ENCODE measurements at places on chromosomes 5 and 9.
A peak's percentile ranks its signal among the peaks of the same experiment; 100 is the strongest.

- DNase-seq: no peak
Measured at GRCh38 chr9:109074236-109074889, 45.4 kb downstream of the TMEM245 start.

DNA sequence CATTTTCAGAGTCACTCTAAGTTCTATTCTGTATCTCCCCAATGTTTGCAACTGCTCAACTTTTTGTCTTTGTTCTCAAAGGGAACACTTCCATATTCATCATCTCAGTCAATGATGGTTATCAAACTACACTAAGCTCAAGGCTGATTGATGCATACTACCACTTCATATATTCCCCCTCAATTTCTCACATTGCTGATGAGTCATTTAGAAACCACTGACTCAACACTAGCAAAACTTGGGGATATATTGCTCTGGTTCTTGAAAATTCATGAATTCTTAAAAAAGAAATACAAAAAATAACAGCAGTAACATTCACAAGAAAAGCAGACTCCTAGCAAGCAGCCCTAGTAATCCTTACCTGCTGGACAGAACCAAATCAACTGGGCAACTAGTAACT, 52.2 kb downstream of the ABHD17B start:
- DNase-seq: no peak

DNA sequence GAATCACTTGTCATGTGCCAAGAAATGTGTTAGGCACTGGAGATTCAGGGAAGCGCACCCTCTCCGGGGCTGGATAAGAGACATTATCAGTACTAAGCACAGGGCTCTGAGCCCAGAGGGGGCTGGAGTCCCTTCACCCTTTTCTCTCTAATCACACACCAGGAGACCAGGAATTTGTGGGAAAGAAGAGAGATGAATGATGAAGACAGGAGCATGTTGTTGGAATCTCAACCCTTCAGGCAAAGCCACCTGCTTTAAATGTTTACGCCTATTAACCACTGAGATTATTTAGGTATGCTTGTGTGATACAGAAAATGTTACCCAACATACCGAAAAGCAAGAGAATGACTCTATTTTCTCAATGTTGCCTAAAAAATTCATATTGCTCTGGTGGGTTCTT, 119.8 kb downstream of the ENTREP1 start:
- no peak for DNase-seq

DNA sequence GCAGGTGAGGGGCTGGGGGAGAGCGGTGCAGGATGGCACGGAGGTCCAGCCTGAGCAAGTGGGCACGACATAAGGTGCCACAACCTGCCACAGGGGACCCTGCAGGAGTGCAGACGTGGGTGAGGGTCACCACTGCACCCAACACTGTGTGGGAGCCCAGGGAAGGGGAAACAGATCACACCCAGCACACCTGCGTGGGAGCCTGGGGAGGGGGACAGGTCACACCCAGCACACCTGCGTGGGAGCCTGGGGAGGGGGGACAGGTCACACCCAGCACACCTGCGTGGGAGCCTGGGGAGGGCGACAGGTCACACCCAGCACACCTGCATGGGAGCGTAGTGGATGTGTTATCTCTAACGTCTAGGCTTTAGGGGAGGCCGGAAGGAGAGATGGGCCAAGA, 47.4 kb upstream of the CLPTM1L start:
- no peak for DNase-seq

DNA sequence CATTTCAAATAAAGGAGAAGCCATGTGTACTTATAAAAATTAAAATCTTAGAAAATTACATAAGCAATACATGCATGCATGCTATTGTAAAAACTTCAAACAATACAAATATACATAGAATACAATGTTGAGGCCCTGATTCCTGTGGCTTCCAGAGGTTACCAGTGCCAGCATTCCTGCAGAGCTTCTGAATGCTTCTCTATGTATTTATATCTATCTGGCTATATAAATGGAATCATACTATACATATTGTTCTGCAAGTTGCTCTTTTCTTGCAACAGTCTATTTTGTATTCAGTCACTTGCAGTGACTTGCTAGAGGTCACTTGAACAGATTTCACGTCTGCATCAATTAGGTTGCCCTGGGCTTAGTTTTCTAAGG, 3.2 kb upstream of the IL12B start:
- no peak for DNase-seq

DNA sequence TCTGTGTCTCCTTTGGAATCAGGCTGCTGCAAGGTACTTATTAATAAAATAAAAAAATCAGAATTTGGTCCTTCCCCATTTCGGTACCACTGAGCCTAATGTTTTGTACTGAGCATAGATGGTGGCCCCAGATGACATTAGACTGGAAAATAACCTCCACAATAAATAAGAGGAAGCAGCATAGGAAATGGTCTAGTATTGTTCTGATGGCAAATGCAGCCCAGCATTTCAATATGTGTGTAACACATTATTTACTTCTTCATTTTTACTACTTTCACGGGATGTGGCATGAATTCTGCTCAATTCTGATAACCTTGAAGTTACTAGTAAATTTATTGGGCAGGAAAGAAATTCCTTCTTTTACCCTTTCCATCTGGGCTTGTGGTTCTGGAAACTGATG, 295.6 kb downstream of the ADGRV1 start:
- no peak for DNase-seq

GRCh38 chr5:1792842-1793266, 6.8 kb downstream of the MRPL36 start:
- DNase-seq: no peak

GRCh38 chr9:33950371-33950770, 98.3 kb downstream of the UBAP2 start:
- no peak for DNase-seq

DNA sequence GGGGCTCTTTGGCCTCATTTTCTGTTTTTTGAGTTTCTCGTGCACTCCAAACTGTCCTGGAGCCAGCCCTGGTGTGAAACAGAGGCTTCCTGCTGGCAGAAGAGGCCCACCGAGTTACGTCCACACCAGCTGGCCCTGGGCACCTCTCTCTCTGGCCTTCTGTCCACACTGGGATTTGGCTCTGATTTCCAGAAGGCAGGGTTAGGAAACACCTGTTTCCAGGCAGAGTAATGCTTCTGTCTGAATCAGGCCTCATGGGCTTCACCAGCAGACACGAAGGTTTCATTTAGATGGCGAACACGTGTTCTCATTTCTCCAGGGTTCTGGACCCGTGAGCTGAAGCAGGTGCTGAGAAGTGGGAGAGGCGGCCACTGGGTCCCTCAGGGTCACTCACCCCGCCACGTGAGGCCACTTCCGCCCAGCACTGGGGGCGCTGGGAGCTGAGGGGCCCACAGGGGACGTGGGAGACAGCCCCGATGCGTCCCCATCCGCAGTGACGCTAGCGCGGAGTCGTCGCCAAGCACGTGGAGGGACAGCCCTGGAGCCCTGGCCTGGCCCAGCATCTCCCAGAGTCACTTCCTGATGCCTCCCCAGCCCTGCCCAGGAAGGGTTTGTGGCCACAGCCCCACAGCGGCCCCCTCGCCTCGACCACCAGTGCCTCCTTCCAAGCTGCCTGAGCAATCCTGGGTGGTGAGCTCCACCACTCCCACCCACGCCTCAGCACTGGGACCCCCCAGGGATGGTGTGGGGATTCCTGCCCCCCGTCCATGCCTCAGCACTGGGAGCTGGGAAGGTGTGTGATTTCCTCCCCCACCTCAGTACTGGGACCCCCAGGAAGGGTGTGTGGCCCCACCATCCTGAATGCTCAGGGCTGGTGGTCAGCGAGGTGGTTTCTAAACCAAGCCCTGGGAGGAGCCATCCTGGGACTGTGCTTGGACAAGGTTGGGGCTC, 4.9 kb upstream of the LRRC14B start:
- DNase-seq: no peak

DNA sequence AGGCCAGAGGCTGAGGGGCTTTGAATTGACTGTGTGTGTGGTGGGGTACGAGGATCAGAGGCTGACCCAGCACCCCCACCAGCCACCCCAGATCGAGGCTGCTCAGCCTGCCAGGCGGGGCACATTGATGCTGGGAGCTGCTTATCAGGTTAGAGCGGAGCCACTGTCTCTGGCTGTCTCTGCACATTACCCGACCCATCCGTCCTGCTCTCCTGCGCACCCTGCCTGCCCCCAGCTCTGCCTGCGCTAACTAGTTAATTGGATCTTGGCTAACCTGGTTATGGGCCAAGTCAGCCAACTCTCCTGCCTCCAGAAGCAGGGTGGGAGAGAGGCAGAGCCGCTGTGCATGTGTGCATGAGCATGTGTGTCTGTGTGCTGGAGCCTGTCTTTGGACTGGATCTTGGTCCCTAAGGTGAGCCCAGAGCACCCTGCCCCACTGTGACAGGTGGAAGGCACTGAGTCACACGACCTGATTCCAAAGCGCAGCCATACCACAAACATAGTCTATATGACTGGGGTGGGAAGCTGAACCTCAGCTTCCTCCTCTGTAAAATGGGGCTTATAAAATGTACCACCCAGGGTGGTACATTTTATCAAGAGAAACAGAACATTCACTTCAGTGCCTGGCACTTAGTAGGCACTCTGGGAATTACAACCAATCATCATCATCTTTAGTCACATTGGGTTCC, 39.7 kb downstream of the PCDH1 start:
- DNase-seq: no peak

- no peak for DNase-seq
Measured at GRCh38 chr9:98247831-98248657, 7.4 kb downstream of the TBC1D2 start.

DNA sequence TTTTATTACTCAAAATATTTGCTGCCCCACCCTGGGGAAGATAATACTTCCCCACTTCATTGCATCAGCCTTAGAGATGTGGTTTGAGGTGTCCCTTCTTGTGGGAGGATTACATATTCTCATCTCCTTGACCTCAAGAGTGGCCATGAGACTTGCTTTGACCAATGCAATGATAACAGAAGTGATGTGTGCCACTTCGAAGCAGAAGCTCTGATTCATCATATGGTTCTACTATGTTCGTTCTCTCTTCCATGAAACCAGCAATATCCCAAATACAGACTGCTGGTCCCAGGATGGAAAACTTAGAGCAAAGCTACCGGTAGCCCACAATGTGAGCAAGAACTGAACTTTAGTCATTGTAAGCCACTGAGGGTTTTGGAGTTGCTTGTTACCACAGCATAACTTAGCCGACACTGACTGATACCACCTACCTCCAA, 92.0 kb downstream of the THBS4 start:
- DNase-seq: no peak

DNA sequence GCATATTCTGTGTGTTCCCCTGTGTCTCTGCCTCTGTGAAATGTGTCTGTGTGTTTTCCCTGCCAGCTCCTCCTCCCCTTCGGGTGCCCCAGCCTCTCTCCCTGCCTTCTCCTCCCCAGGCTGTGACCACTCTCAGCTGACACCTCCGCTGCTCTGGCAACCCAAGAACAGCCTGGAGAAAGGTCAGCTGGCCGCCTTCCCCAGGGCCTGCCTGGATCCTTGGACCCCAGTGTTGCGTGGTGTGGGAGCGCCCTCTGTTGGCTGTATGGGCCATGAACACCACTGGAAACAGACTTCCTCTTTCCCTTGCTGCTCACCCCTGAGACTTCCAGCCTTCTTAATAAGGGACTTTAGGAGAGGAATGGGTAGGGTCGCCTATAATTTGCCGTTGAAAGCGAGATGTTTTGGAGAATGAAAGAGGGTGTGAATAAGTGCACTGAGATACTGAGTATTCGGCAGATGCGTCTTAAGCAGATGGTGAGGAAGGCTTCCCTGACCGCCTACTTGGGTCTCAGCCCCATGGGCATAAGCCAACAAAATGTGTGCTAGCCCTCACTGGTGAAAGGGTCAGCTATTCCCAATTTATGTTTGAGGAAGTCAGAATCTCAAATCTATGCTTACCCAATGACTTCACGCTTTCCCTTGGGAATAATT, 114.9 kb upstream of the TRIM32 start:
- DNase-seq: peak; percentile 87

- DNase-seq: peak; percentile 96
Measured at GRCh38 chr9:136882109-136882946, 4.0 kb upstream of the TRAF2 start.

- no peak for DNase-seq
Measured at GRCh38 chr5:22751536-22751935, 101.6 kb downstream of the CDH12 start.

DNA sequence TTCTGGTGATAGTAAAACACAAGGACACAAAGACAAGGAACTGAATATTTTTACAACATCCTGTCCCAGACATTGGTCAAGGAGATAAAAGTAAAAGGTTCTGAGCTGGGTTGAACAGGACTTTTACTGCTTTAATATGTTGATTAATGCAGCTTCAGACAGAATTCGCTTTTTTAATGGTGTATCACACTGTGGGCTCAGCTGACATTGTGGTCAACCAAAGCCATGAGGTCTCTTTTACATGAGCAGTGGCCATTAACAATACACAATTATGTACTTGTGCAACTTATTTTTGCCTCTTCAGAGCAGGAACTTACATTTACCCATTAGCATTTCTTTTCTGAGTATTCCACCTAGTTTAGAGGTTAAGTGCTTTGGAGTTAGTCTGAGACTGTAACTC, 22.8 kb upstream of the ERBIN start:
- DNase-seq: no peak

DNA sequence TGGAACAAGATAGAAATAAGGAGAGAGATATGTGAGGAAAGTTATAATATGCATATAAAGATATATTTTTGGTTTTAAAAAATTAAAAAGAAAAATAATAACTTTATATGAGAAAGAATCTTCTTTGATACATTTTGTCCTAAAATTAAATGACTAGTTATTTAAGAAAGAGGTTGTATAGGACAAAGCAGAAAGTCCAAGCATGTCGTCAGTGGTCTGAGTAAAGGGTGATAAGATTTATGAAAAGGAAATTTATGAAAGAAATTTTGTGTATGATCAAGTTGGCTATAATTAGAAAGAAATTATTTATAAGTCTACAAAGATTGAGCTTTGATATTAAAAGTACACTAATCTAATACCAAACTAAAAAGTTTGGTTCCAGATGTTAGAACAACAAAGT, 32.0 kb downstream of the GTF3C4 start:
- DNase-seq: peak; percentile 54

- no peak for DNase-seq
Measured at GRCh38 chr5:120052916-120053828, 410.9 kb upstream of the PRR16 start.

DNA sequence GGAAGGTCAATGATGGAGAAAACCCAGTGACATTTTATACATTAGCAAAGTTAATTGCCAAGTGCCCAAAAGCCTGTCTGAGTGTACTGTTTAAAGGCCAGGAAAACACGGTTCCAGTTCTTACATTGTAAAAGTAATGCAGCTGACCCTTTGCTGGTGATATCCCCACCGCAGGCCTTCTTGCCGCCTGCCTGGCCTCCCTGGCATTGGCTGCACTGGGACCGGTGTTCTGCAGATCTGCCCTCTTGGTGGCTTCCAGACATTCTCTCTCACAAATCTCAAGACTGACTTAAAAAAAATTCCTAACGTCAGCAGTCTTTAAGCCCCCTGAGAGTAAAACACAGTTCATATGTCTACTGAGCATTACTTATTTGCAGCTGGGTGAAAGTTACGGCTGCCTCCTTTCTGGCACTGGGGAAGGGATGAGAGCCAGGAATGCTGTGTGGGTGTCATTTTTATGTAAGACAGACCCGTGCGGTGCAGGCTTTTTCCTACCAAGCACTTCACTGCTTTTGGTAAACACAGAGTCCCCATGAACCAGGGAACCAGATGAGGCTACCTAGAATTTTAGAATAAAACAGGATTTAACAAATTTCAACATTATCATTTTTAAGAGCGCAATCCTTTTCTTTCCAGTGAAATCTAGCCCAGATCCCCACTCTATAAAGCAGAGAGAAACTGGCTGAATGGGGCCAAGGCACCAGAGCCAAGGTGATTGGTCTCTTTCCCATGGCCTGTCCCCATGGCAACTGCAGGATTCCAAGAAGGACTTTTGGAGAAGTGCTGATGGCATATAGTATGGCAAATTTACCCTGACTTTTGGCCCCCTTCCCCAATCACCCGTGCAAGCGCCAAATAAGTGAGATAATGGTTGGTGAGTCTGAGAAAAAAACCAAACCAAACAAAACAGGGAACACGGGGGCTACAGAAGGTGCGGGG, 80.8 kb downstream of the LMNB1 start:
- no peak for DNase-seq

Measured in A549 (cell line).